Thoracic aorta endothelial cell (primary cell): ENCODE measurements at places on chromosomes 5 and 9. TPM values are rescaled to one million over a fixed set of nuclear protein-coding genes. Genes with fewer than 3 reads are reported as not detected.

Gene SPATA31C1
- total RNA-seq: not detected in 2 replicates

Gene FBP1
- total RNA-seq: 1.6 and 13.2 TPM in 2 replicates

Gene CDC20B
- 0.13 and 0.22 TPM in 2 replicates for total RNA-seq

Gene IFNA13
- not detected in 2 replicates for total RNA-seq

Gene NANS
- total RNA-seq: 77.8 and 79.4 TPM in 2 replicates

Gene TLR4
- 139 and 141 TPM in 2 replicates for total RNA-seq

Gene CCNJL
- total RNA-seq: 4.0 TPM in 2 replicates

Gene SPAG8
- total RNA-seq: 0.13 and 0.22 TPM in 2 replicates

Gene PPWD1
- total RNA-seq: 57.0 and 57.8 TPM in 2 replicates

Gene SAPCD2
- total RNA-seq: 19.7 and 36.7 TPM in 2 replicates

Gene REEP2
- total RNA-seq: 2.8 and 5.6 TPM in 2 replicates

Gene RAD23B
- total RNA-seq: 132 and 154 TPM in 2 replicates

Gene SPATA31C2
- total RNA-seq: not detected in 2 replicates

Gene C5orf52
- not detected in 2 replicates for total RNA-seq

Gene ZNF483
- 1.9 and 2.9 TPM in 2 replicates for total RNA-seq

Gene FOXD4
- 0.14 and 0.27 TPM in 2 replicates for total RNA-seq

Gene PCDHGA11
- total RNA-seq: 12.5 and 13.6 TPM in 2 replicates

Gene TMEM174
- not detected in 2 replicates for total RNA-seq

Gene ACTL7A
- not detected in 2 replicates for total RNA-seq

Gene ARSI
- not detected in 2 replicates for total RNA-seq

Gene RANBP17
- total RNA-seq: 8.0 and 25.0 TPM in 2 replicates

Gene FGF1
- total RNA-seq: 0.07 TPM in 1 of 2 replicates, not detected in the other

Gene BAAT
- under 0.01 and 0.07 TPM in 2 replicates for total RNA-seq

Gene CCDC183
- 0.13 TPM in 1 of 2 replicates, not detected in the other for total RNA-seq

Gene SGCD
- total RNA-seq: under 0.01 TPM in 2 replicates

Gene SLC6A3
- total RNA-seq: not detected in 2 replicates

Gene TNFSF8
- total RNA-seq: 0.13 TPM in 1 of 2 replicates, not detected in the other

Gene FOXI1
- not detected in 2 replicates for total RNA-seq

Gene ARHGEF28
- total RNA-seq: 110 and 120 TPM in 2 replicates

Gene RGP1
- total RNA-seq: 14.2 and 18.5 TPM in 2 replicates

Gene SLC25A2
- 0.27 and 0.50 TPM in 2 replicates for total RNA-seq

Gene SLC36A2
- not detected in 2 replicates for total RNA-seq

Gene STPG3
- total RNA-seq: not detected in 2 replicates

Gene TXNDC8
- total RNA-seq: not detected in 2 replicates

Gene PRDM9
- total RNA-seq: not detected in 2 replicates

Gene PCDHB4
- total RNA-seq: 0.07 and 0.13 TPM in 2 replicates
